ENCODE measurements at places on chromosomes 7 and 10.

DNA sequence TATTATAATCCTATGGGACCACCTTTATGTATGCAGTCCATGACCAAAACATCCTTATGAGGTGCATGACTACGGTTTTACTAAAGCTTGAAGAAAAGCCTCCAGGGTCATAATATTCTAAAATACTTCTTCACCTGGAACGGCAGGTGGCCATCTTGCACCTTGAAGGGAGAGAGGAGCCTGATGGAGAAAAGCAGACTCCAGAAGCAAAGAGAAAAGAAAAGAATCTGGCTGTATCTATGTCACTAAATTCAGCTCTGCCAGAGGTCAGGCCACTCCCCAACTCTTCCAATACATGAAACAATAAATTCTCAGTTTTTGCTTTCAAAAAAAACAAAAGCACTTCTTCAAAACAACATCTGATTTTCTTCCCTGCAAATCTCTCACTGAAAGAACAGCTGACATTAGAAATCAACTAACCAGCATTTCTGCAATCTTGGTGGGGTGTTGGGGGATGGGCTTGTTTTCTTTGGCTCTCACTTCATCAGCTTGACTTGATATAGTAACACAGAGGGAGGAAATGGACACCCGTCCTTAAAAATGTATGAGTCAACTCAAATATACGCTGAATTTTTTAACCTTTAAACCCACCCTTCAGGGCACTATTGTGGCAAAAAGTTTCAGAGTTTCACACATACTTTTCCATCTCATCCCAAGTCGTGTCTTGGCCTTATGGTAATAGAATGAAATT is 21.7 kb downstream of the HIBADH start:
- DNase-seq: no peak

GRCh38 chr7:158270856-158271413 is 316.7 kb downstream of the PTPRN2 start:
- no peak for DNase-seq

DNA sequence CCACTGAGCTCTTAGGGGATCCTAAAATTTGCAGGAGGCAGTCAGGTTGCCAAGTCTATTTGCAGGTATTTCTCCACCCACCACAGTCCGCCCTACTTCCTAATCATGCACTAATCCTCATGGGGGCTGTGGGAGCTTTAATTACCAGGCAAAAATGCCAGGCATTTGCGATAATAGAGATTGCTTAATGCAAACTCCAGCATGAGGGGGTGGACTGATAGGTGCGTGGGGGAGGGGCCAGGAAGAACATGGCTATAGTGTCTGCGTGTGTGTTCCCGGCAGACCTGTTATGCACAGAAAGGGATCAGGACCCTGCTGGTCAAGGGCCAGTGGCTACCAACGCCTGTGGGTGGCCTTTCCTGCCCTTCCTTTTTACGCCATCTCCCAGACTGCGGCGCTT is 15.6 kb upstream of the AQP1 start:
- DNase-seq: no peak

DNA sequence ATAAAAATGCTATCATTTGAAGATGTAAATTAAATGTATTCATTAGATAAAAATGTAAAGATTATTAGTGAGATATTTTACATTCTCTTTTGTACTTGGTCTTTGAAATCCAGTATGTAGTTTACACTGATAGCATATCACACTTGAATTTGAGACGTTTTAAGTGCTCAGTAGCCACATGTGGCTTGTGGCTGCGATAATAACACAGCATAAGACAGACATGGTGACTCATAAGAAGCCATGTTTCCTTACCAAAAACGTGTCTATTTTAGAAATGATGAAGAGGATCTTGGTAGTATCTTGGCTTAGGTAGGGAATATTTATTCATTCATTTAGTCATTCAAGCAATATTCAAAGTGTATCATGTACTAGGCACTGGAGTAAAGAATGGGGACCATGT is 149.3 kb downstream of the POU6F2 start:
- DNase-seq: no peak

- DNase-seq: no peak
Observed at GRCh38 chr10:60534761-60535389, 145.2 kb upstream of the ANK3 start.

- no peak for DNase-seq
Observed at GRCh38 chr10:43024942-43025700, 51.7 kb upstream of the RET start.

GRCh38 chr10:35388197-35388596 is 51.9 kb downstream of the CCNY start:
- DNase-seq: no peak
